ENCODE measurements at places on chromosomes 7 and 10.

DNA sequence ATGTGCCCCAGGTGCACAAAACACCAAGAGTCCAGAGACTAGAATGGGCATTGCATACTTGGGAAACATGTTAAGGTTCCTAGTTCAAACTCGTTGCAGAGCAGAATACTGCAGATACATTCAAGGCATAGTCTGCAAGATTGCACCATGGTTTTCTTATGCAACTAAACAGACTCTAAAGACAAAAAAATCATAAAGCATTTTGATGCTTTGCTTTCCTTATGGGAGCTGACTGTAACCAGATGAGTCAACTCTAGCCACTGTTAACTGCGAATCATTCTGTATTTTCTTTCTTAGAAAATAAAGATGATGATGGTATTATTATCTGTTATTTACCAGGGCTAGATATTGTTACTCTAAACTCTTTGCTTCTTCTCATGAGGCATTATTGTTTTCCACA is 19.7 kb downstream of the TRUB1 start:
- no peak for DNase-seq

- DNase-seq: no peak
These were observed 56.4 kb downstream of the CDHR3 start for GRCh38 chr7:106019470-106019820.

DNA sequence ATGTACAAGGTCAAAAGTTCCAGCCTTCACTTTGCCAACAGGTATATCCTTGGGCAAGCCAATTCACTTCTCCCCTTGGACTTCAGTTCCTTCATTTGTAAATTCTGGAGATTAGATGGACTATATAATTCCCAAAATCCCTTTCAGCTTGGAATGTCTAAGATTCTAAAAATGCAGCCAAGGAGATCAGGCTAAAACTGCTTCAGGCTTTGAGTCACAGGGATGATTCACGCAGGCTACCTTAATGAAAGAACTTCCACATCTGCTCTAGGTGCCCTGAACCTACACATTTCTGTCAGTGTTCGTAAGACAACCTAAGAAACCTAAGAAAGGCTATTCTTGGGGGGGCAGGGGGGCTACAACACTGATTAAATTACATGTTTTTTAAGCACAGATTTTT is 7.1 kb downstream of the CPVL start:
- no peak for DNase-seq

DNA sequence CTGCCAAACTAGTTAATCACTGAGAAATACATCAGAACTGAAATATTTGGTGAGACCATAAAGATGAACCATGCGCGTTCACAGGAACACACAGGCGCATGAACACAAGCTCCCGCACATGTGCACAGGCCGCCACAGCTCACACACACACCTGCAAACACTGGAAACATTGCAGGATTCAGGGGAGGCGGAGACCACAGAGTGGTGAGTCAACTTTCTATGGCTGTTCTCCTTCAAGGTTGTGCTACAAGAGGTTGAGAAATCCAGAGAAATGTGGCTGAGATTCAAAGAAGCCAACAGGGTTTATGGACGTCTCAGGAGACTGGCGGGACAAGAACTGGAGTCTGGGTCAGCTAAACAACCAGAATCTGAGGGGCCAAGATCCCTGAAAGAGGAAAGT is 17.8 kb downstream of the ESYT2 start:
- no peak for DNase-seq

GRCh38 chr7:12898620-12899019 is 211.2 kb downstream of the ARL4A start:
- DNase-seq: no peak

GRCh38 chr7:6148724-6149360 is 117.7 kb downstream of the ANKRD61 start:
- no peak for DNase-seq

- peak; percentile 77 for DNase-seq
These were observed 433.6 kb upstream of the GALNT17 start for GRCh38 chr7:70698219-70698832.

DNA sequence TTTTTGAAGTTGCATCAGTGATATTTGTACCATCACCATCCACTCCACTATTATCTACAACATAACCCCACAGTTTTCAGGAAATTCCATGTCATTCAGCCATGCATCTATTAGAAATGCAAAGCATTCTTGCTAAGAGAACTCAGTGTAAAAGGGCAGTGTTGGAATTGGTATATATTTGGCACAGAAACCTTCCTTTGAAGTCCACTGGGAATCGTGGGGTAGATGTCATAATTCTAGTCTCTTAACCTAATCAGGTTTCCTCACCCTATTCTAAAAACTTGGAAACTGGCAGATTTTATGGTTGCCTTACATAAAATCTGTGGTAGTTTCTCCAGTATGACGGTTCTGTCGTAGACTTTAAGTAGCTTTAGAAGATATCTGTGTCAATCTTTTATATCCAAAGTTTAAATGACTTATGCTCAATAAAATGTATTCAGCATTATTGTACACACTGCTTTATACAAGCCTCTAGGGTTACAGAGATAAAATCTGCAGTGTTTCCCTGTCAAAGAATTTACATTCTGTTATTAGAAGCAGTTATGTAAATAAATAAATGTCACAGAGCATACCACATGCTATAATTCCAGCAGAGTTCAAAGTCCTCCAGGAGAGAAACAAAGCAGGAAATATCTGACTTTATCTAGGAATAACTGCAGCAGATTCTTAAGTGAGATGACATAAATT is 704.4 kb upstream of the CELF2 start:
- no peak for DNase-seq

GRCh38 chr10:120598386-120598785 is 141.4 kb downstream of the PLPP4 start:
- no peak for DNase-seq

DNA sequence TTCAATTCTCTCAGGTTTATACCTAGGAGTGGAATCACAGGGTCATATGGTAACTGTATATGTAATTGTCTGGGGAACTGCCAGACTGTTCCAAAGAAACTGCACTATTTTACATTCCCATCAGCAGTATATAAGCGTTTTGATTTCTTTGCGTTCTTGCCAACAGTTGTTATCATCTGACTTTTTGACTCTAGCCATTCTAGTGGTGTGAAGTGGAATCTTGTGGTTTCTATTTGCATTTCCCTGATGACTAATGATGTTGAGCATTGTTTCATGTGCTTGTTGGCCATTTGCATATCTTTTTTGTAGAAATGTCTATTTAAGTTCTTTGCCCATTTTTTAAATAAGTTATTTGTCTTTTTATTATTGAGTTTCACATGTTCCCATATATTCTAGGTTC is 44.3 kb upstream of the ZC3HAV1 start:
- no peak for DNase-seq

DNA sequence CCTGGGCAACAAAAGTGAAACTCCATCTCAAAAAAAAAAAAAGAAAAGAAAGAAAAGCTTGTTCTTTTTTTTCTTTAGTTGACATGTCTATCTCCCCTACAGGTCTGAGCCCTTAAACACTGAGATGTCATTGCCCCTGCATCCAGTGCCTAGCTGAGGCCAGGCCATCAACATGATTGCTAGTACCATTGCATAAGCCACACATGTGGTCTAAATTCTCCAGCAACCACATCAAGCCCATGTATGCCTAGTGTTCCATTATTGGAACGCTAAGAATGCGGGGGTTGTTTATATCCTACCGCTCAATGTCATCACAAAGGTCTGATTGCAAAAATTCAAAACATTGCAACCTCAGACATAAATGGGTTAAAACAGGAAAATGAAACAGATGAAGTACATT is 62.7 kb downstream of the NPTX2 start:
- DNase-seq: no peak

DNA sequence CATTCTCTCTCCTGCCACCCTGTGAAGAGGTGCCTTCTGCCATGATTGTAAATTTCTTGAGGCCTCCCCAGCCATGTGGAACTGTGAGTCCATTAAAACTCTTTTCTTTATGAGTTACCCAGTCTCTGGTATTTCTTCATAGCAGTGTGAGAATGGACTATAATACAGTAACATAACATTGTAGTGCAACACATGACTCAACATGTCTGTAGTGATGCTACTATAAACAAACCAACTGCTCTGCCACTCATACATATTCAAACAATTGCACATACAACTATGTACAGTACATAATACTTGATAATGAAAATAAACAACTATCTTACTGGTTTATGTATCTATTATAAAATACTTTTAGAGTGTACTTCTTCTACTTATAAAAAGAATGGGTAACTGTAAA is 7.1 kb downstream of the ATOH7 start:
- DNase-seq: no peak

DNA sequence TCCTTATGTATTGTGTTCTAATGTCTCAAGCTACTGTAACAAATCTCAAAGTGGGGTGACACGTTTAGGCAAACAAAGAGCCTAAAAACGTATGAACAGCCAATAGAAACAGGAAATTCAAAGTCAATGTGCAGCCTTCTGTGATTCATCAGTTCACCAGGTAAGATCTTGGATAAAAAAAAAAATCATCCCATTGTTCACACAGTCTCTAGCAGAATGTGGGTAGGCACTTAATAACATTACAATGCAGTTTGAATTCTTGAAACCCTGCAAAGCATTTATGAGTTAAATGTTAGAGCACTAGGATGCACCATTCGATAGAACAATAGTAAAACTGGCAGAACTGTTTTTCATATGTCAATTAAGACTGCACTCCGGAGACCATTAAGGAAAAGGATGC is 88.2 kb upstream of the HDAC9 start:
- DNase-seq: no peak

- DNase-seq: no peak
These were observed 13.8 kb downstream of the TAF3 start for GRCh38 chr10:7832060-7832459.

- DNase-seq: no peak
These were observed 73.5 kb downstream of the SAMD9 start for GRCh38 chr7:93044147-93044810.

- no peak for DNase-seq
These were observed 49.8 kb upstream of the TMEM273 start for GRCh38 chr10:49237985-49238384.

DNA sequence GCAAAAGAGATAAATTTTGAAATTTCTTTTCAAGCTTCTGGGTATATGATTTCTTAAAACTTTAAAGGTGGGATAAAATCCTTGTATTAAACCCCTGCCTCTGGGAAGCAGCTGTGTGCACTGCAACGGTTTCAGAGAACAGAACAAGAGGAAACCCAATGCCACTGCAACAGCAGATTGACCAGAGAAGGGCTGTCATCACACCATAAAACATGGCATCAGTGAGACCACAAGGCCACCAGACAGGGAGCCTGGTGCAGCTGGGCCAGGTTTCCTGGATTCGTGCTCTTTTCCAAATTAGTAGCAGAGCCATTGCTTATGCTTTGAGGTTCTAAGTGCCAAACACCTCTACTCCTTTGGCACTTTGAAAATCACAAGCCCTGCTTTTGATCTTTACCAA is 152.4 kb downstream of the PRPF18 start:
- DNase-seq: no peak

DNA sequence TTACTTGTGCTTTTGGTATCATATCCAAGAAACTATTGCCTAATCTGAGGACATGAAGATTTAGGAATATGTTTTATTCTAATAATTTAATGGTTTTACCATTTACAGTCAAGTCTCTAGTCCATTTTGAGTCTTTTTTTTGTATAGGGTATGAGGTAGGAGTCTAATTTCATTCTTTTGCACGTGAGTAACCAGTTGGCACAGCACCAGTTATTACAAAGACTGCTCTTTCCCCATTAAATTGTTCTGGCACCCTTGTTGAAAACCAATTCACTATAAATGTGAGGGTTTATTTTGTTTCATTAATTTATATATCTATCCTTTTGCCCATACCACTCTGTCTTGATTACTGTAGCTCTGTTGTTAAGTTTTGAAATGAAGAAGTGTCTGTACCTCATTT is 381.6 kb downstream of the SUGCT start:
- DNase-seq: no peak

- DNase-seq: no peak
These were observed 357.1 kb downstream of the MAGI2 start for GRCh38 chr7:79096361-79096805.

DNA sequence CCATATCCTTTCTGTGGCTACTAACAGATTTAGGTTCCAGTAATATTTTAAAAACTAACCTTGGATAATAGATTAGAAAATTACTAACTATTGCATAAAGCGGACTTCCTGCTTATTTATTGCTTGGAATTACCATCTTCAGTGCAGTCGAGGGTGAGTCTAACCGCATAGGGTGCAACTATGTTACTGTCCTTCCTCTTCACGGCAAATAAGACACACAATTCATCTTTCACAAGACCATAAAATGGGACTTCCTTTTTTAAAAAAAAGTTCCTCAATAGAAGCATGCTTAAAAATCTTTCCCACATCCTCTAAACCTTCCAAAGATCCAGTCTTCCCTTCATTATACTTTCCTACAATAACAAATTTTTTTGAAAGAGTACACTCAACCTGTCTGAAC is 2.1 kb downstream of the SLC25A40 start:
- DNase-seq: no peak

DNA sequence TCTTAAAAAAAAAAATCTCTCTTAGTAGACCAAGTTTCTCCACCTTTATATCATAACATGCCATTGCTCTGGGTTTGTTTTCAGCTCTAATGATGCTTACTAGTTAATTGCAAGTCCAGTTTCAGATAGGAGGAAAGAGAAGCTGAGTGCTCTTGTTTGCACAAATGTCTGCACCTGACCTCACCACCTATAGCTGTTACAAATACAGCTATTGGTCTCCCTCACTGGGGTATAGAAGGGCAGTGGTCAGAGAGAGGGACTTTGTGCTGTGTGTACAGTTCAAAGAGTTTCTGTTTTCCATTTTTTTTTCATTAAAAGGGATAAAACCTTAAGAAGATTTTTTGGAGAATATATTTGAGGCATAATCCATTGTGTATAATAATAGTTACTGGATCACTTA is 52.7 kb downstream of the TAS2R16 start:
- DNase-seq: no peak

DNA sequence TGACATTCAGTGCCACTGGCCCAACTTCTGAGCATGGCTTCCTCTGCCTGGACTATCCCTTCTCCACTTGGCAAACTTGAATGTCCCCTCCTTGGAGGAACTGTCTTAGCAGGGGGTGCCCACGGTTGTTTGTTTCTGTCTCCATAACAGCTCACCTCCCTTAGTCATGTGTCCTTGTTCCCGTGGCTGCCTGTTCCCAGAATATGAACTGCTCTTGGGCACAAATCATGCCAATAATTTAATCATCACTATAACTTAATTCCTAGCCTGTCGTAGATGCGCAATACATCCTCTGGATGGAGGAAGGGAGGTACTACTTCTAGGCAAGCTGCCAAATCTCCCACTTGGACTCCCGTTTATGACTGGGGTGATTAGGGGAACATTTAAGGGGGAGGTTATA is 173.1 kb downstream of the MYOF start:
- no peak for DNase-seq

GRCh38 chr7:75054744-75055143 is 18.9 kb downstream of the RCC1L start:
- peak; percentile 61 for DNase-seq

All from midbrain (tissue), 1 donor.